ENCODE measurements at places on chromosomes 13 and 19. TPM values are rescaled to one million over a fixed set of nuclear protein-coding genes. Genes with fewer than 3 reads are reported as not detected.

Gene ELSPBP1
- not detected for total RNA-seq

Gene ZNF8
- total RNA-seq: 4.9 TPM

DNA sequence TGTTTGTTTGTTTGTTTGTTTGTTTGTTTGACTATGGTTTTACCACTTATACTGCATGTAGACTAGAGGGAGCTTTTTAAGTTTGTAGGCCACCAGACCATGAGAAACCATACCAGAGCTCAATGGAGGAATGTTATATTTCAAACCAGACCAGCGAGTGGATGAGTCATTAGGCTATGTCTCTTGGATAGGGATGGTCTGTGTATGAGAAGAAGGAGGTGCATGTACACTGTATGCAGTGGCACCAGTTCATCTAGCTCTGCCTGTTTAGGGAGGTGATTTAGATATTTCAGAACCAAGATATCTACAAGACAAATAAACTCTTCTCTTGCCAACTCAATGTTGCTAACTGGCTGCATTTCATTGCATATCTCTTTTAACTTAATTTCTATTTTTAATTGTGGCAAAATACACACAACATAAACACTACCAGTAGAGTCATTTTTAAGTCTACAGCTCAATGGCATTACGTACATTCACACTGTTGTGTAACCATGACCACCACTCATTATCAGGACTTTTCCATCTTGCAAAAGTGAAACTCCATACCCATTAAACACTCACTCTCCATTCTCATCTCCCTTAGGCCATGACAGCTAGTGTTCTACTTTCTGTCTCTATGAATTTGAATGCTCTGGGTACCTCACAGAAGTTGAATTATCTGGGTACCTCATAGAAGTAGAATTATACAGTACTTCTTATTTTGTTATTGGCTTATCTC is 29.2 kb downstream of the SYDE1 start:
- H3K36me3 ChIP-seq: no peaks in the 10 kb centered on the region
- H3K4me3 ChIP-seq: no peak overlapping the region
- H3K4me1 ChIP-seq: no peaks in the 10 kb centered on the region

Gene S1PR4
- total RNA-seq: 0.60 TPM

Gene LMTK3
- total RNA-seq: 1.1 TPM

DNA sequence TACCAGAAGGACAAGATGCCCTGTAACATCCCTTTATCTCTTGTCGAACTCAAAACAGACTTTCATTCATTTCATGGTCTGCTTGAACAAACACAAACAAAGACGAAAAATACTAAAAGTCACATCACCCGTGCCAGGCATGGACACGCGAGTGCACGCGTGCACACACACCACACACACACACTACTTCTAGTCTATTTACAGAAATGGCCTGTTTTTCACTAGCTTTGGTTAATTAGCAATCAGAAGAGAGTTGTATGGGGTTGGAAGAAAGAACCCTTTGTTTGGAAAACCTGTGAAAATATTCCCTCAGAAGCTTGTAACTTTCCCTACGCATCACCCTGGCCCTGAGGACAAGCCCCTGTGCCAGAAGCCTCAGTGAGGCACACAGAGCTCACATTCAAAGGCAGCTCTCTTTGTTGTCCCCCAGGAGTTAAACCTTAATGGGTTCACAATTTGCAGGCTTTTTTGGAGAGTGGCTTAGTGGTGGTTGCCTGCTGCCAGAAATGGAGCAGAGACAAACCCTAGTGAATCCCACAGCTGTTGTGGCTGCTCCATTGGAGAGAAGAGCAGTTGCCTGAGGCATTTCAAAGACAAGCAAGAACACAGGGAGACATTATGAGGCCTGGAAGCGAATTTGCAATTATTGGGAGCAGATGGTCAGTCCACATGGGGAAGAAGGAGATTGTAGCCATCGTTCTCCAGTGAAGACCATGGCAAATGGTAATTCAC is 55.9 kb downstream of the STARD13 start:
- H3K36me3 ChIP-seq: peaks cover 9% of the 10 kb centered on the region
- H3K4me3 ChIP-seq: peak overlapping the region; percentile 16
- H3K4me1 ChIP-seq: peaks cover 95% of the 10 kb centered on the region
- DNase-seq: no peak

DNA sequence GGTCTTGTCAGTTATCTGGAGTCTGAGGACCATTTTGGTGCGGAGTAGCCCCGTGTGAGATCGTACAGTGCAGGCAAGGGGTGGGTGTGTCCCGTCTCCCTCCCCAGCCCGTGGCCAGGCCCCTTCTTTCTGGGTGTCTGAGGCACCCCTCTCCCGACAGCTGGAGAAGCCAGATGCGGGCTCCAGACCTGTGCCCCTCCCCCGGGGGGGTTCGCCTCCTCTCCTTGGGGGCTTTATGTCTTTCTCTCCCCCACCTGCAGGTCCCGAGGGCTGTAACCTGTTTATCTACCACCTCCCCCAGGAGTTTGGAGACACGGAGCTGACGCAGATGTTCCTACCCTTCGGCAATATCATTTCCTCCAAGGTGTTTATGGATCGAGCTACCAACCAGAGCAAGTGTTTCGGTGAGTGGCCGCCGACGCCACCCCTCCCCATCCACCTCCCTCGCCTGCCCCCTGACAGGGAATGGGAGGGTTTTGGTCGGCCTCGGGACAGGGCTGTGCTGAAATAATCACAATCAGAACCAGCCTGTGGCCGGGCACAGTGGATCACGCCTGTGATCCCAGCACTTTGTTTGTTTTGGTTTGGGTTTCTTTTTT is 65.6 kb downstream of the CELF5 start:
- DNase-seq: no peak
- H3K4me3 ChIP-seq: no peak overlapping the region
- no peaks in the 10 kb centered on the region for H3K36me3 ChIP-seq
- no peak overlapping the region for H3K27ac ChIP-seq
- no peaks in the 10 kb centered on the region for H3K4me1 ChIP-seq

DNA sequence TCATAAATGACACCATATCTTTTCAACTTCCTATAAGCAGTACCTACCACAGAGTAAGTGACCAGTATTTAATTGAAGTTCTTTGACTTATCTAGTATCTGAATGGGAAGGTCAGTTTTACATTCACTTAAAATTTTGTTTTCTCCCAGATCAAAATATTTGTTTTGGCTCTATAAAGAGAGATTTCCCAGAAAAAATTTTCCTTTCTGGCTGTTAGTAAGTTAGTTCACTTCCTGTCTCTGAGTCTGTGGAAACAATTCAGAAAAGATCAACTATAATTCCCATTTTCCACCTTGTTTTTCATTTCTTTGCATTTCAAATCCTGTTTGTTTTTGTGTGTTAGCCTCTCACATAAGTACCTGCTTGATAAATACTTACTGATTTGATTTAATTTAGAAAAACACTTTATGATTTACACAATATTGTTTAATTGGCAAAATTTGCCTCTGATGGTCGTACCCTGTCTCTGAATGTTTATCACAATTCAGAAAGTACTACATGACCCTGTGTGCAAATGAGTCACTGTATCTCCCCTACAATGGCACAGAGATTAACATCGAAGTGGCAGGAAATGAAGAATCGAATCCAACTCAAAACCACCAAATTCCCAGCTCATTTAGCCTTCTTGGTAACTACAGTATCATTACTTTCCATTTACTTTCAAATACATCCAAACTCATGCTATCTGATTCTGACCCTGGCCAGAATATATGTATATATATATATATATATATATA is 15.4 kb upstream of the MED4 start:
- peak overlapping the region; percentile 26 for H3K4me3 ChIP-seq
- peak overlapping the region; percentile 83 for H3K27ac ChIP-seq
- H3K27me3 ChIP-seq: no peaks in the 10 kb centered on the region
- no peak for DNase-seq
- H3K4me1 ChIP-seq: peaks cover 53% of the 10 kb centered on the region
- no peaks in the 10 kb centered on the region for H3K36me3 ChIP-seq

Gene RAP2A
- 15.1 TPM for total RNA-seq

- H3K4me3 ChIP-seq: no peak overlapping the region
- DNase-seq: no peak
- H3K27me3 ChIP-seq: peaks cover 40% of the 10 kb centered on the region
Measured at GRCh38 chr13:38662362-38662761, 24.5 kb upstream of the FREM2 start.

Gene HS6ST3
- 2.0 TPM for total RNA-seq

Gene TEKTIP1
- total RNA-seq: not detected

DNA sequence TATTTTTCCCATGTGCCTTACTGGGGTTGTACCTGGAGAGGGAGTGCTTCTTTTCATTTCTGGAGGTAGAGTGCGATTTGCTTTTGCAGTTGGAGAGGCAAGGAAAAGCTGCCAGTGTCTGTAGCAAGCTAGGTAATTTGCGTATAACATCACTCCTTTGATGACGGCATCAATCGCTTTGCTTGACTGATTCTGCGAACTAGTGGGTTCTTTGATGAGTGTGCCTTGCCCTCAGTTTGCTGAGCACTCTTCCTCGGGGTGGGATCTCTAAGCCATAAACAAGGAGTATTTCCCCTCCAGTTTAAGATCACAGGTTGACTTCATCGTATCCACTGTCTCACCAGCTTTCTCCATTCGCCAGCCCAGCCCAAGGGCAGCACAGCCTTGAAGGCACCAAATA is 344.5 kb downstream of the KCNRG start:
- peaks cover 22% of the 10 kb centered on the region for H3K4me1 ChIP-seq
- no peaks in the 10 kb centered on the region for H3K36me3 ChIP-seq
- no peaks in the 10 kb centered on the region for H3K27me3 ChIP-seq
- no peak overlapping the region for H3K4me3 ChIP-seq
- DNase-seq: no peak

Gene ZNF700
- 3.3 TPM for total RNA-seq

- H3K27me3 ChIP-seq: no peaks in the 10 kb centered on the region
- peak overlapping the region; percentile 86 for H3K27ac ChIP-seq
- peaks cover 57% of the 10 kb centered on the region for H3K4me1 ChIP-seq
- H3K4me3 ChIP-seq: no peak overlapping the region
- DNase-seq: no peak
Measured at GRCh38 chr19:11257846-11258380, 4.4 kb downstream of the DOCK6 start.

DNA sequence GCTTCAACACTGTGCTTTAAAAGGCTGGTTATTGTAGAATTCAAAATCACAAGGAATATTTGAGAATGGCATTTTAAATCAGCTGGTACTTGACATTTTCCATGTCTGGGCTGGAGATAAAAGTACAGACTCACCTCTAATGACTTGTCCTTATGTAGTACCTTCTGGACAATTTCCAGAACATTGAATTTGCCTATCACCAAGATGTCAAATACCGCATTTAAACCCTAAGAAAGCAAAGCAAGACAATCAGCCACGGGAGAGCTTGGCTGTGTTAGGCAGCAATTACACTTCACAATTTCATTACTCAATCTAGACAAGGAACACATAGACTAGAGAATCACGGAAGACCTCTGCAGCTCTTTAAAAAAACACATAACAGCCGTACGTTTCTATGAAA is 36.8 kb downstream of the TMTC4 start:
- H3K36me3 ChIP-seq: peaks cover 69% of the 10 kb centered on the region
- no peak overlapping the region for H3K4me3 ChIP-seq
- no peaks in the 10 kb centered on the region for H3K27me3 ChIP-seq
- DNase-seq: no peak
- H3K27ac ChIP-seq: no peak overlapping the region

Gene NPAS1
- not detected for total RNA-seq

DNA sequence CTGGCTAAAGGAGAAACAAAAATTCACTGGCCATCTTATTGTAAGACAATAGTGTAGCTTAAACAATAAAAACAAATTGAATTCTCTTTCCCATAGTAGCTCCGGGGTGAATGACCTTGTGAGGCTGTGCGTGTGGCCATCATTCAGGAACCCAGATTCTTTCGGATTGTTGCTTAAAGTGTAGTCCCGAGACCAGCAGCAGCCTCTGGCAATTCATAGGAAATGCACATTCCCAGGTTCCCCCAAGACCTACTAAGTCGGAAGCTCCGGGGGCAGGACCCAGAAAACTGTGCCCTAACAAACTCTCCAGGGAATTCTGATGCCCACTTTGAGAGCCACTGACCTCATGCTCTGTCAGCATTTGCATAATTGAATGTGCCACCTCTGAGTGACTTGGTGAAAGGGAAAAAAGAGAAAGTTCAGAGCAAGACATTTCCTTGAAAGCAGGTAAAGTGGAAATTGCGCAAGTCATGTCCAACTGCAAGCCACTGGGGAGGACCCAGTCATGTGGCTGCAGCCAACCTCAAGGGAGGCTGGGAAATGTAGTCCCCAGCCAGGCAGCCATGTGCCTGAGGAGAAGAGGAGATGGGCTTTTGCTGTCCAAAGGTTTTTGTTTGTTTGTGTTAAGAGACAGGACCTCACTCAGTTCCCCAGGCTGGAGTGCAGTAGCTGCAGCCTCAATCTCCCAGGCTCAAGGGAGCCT is 50.7 kb upstream of the PNMA8B start:
- H3K27me3 ChIP-seq: no peaks in the 10 kb centered on the region
- no peak for DNase-seq
- H3K36me3 ChIP-seq: no peaks in the 10 kb centered on the region
- peak overlapping the region; percentile 29 for H3K4me3 ChIP-seq
- no peak overlapping the region for H3K27ac ChIP-seq
- peaks cover 4% of the 10 kb centered on the region for H3K4me1 ChIP-seq

- no peak for DNase-seq
- peak overlapping the region; percentile 66 for H3K27ac ChIP-seq
- peaks cover 41% of the 10 kb centered on the region for H3K4me1 ChIP-seq
- H3K36me3 ChIP-seq: peaks cover 8% of the 10 kb centered on the region
Measured at GRCh38 chr19:49564616-49565045, 15.7 kb downstream of the NOSIP start.

DNA sequence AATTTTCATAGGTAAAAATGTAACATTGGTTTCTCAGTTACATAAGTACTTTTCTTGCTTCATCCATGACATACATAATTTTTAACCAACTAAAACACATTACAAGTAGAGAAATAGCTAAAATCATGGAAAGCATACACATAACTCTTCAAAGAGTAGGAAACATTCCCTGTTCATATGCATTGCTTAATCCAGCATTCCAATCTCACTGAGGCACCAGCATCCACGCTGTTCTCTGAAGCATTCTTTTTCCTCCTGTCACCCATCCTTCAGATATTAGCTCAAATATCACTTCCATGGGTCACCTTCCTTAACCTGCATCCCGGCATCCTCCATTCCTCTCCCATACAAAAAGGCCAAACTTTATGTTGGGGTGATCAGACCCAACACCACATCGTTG is 79.1 kb downstream of the ZNF254 start:
- peaks cover 26% of the 10 kb centered on the region for H3K36me3 ChIP-seq
- no peaks in the 10 kb centered on the region for H3K27me3 ChIP-seq
- no peak overlapping the region for H3K27ac ChIP-seq
- DNase-seq: no peak
- H3K4me3 ChIP-seq: no peak overlapping the region

DNA sequence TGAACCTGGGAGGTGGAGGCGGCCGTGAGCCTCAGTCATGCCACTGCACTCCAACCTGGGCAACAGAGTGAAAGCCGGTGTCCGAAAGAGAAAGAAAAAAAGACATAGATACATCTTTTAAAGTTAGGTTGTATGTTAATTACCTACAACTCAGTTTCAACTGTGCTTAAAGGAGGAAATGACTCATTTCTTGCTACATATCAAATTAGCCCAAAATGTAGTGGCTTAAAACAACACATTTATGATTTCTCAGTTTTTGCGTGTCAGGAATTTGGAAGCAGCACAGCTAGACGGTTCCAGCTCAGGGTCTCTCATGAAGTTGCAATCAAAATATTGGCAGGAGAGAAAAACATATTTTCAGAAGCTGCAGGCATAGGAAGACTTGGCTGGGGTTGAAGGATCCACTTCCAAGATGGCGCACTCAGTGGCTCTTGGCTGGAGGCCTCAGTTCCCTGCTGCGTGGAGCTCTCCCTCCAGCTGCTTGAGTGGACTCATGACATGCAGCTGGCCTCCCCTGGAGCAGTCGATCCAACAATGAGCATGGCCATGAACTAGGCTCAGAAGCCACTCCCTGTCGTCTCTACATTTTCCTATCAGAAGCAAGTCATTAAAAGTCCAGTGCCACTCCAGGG is 7.1 kb downstream of the LDLR start:
- H3K27me3 ChIP-seq: no peaks in the 10 kb centered on the region
- H3K36me3 ChIP-seq: peaks cover 14% of the 10 kb centered on the region
- DNase-seq: peak; percentile 68
- peaks cover 72% of the 10 kb centered on the region for H3K4me1 ChIP-seq
- H3K27ac ChIP-seq: peak overlapping the region; percentile 95

Gene KCNJ14
- 0.27 TPM for total RNA-seq
